ENCODE measurements at places on chromosomes 7 and 10.

DNA sequence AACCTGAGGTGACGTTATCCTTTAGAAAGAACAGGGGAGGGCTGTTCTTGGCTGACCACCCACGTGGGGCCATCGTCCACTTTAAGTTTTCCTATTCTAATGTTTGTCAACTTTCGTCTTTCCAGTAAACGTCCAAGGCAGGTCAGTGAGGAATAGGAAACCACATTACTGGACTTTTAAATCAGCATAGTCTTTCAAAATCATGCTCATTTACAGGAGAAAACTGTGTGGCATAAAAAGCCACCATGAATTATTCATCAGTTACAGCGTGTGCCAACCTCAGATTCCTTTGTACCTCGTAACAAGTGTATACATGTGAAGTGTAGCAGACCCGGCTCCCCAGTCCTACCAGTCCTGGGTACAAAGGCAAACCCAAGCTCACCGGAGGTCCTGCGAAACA is 25.1 kb upstream of the ABLIM1 start:
- DNase-seq = no peak

- DNase-seq = no peak
Measured at GRCh38 chr7:99392659-99393354, 15.6 kb downstream of the PDAP1 start.

- DNase-seq = peak; percentile 6
Measured at GRCh38 chr10:61389887-61390286, 63.3 kb downstream of the TMEM26 start.

- DNase-seq = no peak
Measured at GRCh38 chr10:17229717-17229966, 1.6 kb downstream of the VIM start.

DNA sequence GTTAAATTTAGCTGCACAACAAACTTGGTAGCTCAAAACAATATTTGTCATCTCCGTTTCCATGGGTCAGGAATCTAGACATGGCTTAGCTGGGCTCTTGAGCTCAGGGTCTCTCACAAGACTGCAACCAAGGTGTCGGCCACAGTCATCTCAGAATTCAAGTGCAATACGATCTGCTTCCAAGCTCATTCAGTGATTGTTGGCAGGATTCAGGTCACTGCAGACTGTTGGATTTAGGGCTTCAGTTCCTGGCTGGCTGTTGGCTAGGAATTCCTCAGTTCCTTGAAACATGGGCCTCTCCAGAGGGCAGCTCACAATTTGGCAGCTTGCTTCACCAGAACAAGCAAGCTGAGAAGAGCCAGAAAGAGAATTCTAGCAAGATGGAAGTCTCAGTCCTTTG is 17.5 kb upstream of the CHST3 start:
- DNase-seq = no peak

DNA sequence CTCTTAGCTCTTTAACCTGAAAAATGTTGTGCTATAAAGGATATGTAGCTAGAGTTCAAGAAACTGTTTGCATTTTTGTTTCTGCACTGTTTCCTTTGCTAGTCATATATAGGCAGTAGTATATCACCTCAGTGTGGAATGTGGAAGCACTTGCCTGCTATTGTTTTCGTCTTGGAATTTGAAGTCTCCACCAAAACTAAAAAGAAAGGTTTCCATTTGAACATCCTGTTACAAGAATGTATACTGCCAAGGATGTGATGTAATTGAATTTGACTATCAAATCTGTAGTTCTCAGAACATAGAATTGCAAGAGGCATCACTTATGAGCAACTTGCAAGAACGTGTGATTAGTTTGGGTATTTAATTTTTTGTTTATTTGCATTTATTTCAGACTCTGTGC is 51.1 kb upstream of the MEOX2 start:
- DNase-seq = no peak

GRCh38 chr10:688312-689120 is 952 bp downstream of the DIP2C start:
- DNase-seq = peak; percentile 41

DNA sequence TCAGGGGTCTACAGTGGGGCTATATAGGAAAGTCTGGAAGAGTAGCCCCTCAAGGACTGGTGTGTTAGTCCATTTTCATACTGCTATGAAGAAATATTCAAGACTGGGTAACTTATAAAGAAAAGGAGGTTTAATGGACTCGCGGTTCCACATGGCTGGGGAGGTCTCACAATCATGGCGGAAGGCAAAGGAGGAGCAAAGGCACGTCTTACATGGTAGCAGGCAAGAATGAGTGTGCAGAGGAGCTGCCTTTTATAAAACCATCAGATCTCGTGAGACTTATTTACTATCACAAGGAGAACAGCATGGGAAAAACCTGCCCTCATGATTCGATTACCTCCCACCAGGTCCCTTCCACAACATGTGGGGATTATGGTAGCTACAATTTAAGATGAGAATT is 3.0 kb downstream of the FKBP14 start:
- DNase-seq = no peak

- no peak for DNase-seq
Measured at GRCh38 chr7:146862415-146862814, 745.8 kb downstream of the CNTNAP2 start.

DNA sequence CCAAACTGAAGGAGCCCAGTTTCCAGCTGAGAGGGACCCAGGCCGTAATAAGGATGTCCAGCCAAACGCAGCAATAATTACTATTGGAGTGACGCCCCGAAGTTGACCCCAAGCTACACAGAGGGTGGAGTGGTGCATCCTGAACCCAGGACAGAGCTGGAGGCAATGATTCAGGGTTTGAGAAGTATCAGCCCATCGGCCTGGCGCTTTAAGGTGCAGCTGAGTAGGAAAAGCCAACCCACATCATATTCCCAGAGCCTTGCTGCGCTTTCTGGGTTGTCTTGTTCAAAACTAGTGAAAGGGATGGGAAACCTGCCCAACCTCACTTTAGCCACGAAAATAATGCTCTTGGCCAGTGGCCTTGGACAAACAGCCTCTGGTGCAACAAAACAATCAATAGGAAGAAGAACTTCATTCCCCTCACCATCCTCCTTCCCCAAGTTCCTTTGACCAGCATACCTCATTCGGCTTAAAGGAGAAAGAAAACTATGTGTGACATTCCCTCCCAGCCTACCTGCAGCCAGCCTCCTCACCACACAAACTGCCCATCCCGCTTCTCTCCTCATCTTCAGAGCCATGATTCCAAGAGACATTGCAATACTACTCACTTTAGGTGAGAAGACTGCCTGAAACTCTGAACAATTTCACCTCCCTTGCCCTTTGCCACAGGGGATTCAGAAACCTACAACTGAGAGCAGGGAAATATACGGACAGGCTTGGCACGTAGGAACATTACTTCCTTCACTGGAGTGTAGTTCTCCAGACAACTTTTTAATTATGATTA is 217.2 kb upstream of the MKLN1 start:
- peak; percentile 41 for DNase-seq
